ENCODE measurements at places on chromosomes 13 and 19.
A peak's percentile ranks its signal among the peaks of the same experiment; 100 is the strongest.

DNA sequence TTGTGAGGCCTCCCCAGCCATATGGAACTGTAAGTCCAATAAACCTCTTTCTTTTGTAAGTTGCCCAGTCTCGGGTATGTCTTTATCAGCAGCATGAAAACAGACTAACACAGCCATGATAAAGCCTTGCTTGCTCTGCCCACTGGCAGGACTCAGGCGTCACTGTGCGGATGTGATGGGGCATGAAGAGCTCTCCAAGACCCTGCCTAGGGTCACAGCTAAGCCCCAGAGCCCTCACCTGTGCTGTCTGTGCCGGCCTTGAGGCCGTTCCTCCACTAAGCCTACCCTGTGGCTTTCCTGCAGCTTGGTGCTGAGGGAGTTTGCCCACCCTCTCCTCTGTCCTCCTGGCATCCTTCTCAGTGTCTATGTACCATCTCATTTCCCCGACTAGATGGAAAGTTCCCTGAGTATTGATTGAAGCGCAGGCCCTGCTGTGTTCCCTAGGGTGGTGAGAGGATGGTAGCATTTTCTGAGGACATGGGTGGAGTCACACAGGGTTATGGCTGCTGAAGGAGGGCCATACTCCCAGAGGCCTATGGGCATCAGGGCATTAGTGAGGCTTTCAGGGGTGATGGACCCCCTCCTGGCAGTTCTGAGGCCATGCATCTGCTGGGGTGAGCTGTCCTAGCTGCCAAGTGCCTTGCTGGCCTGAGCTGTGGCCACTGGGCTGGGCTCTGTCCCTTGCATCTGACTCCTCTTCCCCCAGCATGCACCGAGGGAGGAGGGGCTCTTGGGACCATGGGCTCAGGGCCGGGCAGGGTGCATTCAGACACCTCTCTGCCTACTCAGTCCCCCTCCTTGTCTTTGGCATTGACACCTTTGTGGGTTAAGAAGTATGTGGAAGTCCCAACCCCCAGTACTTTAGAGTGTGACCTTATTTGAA lies 75.3 kb downstream of the TEX29 start:
- no peak for DNase-seq

DNA sequence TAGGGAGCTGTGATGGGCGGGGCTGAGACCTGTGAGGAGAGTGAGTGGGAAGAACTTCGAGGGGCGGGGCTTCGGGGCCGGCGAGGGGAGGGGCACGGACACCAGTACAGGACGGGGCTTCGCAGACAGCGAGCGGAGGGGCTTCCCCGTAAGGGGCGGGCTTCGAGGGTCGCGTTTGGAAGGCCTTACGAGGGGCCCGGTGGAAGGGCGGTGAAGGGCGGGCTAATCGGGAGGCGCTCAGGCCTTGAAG lies 4.1 kb upstream of the EMP3 start:
- DNase-seq, result peak; percentile 95

DNA sequence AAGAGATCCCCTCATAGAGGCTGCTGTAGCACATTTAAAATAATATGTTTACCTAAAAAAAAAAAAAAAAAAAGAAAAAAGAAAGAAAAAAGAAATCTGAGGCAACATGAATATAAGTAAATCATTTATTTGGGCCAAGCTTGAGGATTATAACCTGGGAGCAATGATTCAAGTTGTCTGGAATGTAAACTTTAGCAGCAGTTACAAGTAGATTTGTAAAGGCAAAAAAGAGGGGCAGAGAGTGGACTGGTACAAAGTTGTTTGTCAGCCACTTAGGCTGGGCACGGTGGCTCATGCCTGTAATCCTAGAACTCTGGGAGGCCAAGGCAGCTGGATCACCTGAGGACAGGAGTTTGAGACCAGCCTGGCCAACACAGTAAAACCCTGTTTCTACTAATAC lies 11.3 kb downstream of the ZNF43 start:
- DNase-seq, result peak; percentile 69

DNA sequence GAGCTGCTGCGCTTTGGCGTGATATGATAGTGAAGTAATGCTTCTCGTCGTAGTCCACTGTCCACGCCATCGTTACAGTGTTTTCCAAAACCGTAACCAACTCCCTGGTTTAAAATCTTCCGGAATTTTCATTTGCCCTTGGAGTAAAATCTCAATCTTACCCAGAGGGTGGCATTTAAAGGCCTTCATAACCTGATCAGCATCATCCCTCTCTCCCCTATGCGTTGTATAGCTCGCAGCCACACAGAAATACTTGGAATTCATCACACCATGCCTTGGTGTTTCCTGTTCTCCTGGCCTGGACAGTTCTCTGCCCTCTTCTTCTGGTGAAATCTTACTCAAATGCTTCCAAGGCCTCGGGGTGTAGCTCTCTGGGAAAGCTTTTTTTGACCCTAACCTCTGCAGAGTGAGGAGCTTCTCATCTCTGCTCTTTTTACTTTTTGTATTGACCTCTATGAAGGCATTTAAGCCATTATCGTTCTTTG lies 839 bp downstream of the MPHOSPH8 start:
- peak; percentile 58 for DNase-seq

- DNase-seq, result no peak
Observed at GRCh38 chr19:27780367-27781075, 1432.4 kb downstream of the UQCRFS1 start.

- peak; percentile 99 for DNase-seq
Observed at GRCh38 chr13:94195715-94196114, 283.8 kb downstream of the DCT start.

DNA sequence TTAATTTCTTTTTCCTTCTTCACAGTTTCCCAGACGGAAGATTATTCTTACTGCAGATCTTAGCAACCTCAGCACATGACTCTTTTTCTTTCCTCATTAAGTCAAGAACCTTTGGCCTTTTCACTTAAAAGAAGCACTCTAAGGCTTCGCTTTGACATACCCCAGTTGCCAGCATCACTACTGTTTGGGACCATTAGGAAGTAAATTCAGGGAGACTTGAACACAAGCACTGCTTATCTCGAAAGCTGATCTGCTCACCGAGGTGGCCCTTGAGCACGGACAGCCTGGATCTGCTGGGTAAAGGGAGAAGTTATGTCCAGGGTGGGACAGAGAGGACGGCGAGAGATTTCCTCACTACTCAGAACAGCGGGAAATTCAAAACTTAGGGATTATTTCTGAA lies 151.4 kb upstream of the RNF113B start:
- DNase-seq, result no peak

- DNase-seq, result peak; percentile 77
Observed at GRCh38 chr13:44013758-44014291, 134.1 kb downstream of the LACC1 start.

- DNase-seq, result no peak
Observed at GRCh38 chr19:40744554-40745401, 5.5 kb downstream of the ACTMAP start.

DNA sequence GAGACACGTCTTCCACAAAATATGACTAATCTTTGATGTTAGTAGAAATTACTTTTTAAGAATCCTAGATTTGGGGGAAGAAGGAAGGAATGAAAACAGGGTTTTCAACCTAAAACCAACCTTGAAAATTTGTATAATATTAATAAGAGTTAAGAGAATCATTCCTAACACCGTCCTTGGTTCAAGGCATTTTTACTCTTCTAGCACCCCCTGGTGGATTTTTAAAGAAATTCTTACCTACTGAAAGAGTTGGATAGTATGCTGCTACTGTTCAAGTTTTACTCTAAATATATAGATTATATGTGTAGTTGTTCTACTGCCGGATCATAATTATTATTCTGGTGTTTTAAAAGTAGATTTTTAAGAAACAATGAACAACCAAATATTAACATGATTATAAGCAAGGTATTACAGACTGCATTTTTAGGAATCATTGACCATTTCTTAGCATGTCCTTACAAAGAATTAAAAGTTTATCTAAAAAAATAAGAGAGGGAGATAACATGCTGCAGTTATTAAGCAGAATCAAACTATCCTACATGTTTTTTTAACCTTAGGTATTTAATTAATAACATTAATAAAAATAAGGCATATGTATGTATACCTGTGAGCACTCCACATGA lies 7.4 kb upstream of the SLITRK6 start:
- peak; percentile 52 for DNase-seq

DNA sequence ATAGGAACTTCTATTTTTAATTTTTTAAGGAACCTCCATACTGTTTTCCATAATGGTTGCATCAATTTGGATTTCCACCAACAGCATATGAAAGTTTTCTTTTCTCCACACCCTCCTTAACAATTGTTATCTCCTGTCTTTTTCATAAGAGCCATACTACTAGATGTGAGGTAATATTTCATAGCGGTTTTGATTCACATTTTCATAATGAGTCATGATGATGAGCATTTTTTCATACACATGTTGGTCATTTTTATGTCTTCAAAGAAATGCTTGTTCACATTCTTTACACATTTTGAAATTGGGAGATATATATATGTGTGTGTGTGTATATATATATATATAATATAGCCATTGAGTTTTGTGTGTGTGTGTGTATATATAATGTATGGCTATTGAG lies 420.3 kb upstream of the PCDH9 start:
- peak; percentile 27 for DNase-seq
